ENCODE measurements at places on chromosomes 6 and 20.

DNA sequence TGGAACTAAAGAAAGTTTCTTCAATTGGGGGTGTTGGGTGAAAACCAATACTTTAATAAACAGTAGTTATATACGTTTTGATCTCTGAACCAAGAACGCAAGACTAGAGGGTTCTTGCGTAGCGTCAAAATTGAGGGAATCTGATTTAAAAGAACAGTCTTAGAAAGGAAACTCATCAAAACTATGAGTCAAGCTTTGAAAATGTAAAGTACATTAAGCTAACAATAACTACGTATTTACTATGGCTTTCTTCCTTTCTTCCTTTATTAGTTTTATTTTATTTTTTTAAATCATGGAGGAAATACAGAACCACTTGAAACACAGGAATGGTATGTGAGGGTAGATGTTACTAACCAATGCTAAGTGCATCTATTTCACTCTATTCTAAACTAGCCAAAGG is 287.0 kb upstream of the RSPO3 start:
- no peak for DNase-seq

DNA sequence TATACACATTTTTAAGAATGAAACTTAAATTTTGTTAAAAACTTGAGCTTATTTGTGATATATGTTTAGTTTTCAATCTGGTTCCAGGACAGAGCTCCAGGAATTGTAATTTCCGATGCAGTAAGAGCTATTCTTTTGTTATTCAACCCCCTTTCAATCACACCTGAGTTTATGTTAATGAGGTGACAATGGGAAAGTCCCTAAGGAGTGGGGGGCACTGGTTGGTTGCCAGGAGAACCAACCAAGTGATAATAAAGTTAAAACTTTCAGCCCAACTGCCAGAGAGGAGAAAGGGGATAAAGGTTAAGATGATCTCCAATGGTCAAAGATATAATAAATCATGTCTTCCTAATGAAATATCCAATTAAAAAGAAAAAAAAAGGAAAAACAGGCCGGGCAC is 19.8 kb downstream of the MDN1 start:
- no peak for DNase-seq

- no peak for DNase-seq
Observed at GRCh38 chr6:138241381-138241780, 23.1 kb upstream of the PBOV1 start.

- no peak for DNase-seq
Observed at GRCh38 chr20:56759741-56760278, 130.7 kb downstream of the TFAP2C start.

- DNase-seq: no peak
Observed at GRCh38 chr6:10578723-10579122, 57.6 kb downstream of the GCNT2 start.

DNA sequence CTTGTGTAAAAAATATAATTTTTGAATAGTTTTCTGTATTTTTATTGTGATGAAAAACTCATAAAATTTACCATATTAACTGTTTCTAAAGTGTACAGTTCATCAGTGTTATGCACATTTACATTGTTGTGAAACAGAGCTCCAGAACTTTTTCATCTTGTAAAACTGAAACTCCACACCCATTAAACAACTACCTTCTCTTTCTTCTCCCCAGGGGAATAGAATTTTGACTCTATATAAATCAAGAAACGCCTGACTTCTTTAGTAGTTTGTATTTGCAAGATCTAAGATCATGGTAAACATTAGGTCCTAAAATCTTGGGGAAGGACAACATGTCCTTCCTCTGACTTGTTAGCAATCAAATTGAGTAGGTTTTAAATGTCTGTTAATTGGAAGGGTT is 9.1 kb downstream of the ANKRD66 start:
- no peak for DNase-seq

GRCh38 chr6:96391776-96392360 is 129.7 kb upstream of the UFL1 start:
- no peak for DNase-seq

DNA sequence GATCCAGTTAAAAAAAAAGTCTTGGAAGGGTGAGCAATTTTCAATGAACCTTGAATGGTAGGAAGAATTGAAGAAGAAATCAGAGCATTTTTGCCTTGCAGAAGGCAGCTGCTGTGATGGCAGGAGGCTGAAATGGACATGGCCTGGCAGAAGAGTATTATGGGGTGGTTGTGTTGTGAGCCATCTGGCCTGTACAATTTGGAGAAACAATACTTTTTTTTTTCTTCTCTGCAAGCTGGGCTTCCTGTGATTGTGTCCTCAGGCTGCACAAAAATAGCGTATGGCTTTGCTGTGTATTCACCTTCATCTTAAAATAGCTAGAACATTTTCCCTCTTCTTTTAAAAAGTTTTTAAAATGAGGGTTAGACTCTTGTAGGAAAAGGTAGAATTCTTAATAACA is 21.4 kb downstream of the SYCP2L start:
- DNase-seq: no peak

DNA sequence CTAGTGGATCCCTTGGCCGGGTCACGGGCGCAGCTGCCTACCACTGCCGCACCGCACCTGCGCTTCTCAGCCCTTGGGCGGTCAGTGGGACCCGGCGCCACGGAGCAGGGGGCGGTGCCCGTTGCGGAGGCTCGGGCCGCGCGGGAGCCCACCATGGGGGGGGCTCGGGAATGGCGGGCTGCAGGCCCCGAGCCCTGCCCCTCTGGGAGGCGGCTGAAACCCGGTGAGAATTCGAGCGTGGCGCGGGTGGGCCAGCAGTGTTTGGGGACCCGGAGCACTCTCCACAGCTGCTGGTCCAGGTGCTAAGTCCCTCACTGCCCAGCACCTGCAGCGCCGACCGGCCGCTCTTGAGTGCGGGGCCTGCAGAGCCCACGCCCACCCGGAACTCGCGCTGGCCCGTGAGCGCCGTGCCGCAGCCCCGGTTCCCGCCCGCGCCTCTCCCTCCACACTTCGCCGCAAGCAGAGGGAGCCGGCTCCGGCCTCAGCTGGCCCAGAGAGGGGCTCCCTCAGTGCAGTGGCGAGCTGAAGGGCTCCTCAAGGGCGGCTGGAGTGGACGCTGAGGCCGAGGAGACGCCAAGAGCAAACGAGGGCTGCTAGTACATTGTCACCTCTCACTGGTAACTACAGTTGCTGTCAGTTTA is 120.5 kb upstream of the TMEM170B start:
- no peak for DNase-seq

DNA sequence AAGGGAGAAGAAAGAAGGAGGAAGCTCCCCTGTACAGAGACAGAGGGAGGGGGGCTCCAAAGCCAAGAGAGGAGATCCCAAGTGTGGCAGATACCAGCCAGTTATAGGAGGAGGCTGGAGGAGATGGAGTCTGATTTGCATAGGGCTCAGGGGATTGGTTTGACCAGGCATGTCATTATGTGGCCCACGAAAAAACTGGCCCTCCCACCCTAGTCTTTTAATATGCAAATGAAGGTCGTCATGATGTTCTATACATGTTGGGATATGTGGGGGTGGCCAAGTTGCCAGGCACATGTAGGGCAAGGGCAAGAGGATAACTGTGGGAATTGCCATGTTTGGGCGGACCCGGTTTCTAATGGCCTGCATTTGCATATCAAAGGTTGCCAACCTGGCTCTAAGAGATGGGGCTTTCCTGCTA is 17.6 kb upstream of the ZFP64 start:
- no peak for DNase-seq

- DNase-seq: no peak
Observed at GRCh38 chr6:150667977-150668716, 68.5 kb downstream of the PLEKHG1 start.

DNA sequence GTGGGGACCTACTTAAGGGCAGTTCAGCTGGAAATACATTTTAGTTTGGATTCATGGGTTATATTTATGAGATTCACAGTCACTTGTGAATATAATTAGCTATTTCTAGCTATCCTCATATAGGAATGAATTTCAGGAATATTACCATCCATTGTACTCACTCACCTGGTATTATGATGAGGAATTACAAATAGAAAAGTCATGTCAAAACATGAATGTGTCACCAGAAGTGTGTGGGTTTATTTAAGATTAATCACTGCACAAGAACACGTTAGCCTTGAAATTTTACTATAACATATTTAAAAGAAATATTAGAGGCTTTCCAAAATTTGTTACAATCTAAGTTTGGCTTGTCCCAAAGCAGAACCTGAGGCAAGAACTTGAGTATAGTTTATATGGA is 510.5 kb downstream of the PHF3 start:
- DNase-seq: no peak

- no peak for DNase-seq
Observed at GRCh38 chr6:38776515-38776914, 61.4 kb downstream of the DNAH8 start.

DNA sequence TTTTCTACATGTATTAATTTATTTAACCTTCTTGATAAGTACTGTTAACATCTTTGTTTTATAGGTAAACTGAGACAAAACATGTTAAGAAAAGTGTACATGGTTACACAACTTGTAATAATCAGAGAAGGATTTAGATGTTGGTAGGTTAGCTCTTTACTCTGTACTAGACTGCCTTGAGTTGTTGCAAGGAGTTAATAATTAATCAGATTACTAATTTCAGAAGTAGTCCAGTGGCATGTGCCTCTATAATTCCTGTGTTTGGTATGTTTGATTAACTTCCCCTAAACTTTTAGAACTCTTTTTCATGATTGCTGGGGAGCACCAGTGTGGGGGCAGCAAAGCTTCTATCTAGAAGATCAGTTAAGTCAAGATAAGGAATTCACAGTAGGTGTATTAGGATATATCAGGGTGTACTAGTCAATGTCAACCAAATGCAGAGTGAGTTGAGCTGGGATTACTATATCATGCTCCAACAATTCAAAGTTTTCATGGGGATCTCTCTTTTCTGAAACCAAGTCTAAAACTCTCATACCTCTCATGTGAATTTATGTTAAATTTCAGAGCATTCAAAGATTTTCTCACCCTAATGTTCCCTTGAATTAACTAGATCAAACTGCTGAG is 129.7 kb upstream of the AHI1 start:
- DNase-seq: no peak

DNA sequence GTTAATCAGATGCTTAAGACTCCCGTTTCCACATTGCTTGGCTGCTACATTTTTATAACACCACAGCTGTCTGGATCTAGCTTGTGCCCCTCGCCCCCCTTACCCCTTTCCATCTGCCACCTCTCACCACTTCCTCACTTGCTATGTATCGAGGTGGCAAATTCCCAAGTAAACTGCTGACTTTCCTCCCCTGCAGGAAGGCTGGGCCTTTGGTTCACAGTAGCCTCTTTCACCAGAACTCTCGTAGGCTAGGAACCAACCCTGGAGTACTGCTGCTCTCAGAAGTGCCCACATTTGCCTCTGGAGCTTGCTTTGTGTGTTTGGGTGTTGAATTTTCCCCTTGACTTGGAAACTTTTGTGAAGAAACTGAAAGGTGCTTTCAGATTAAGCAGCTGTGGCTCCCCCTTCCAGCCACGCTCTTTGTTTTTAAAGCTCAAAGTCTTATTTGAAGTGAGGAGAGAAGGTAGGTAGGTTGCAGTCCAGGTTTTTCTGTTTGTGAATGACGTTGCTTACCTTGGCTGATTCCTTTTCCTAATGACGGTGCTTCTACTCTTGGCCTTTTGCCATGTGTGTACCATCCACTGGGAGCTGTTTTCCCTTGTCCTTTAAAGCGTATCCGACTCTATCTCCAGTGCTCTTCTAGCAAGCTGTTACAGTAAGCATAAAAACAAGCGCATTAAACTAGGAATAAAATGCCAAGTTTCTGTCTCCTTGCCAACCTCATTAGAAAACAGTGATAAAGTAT is 90.4 kb downstream of the CARMIL1 start:
- no peak for DNase-seq

DNA sequence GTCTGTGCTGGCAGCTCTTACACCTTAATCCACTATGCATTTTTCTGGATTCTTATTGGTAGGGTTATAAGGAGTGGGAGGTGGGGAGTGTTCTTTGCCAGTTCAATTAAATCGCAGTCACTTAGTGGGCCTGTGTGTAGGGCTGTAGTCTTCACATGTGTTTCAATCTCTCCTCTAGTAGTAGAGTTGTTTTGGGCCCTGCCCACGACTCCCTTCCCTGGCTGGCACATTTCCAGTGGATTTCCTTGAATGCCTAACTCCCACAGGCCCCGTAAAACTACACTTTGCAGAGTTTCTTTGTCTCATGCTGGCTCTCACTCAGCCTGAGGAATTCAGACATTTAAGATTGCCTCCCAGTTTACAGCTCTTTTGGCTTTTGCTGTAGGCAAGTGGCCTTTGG is 414.0 kb upstream of the OPRM1 start:
- no peak for DNase-seq

DNA sequence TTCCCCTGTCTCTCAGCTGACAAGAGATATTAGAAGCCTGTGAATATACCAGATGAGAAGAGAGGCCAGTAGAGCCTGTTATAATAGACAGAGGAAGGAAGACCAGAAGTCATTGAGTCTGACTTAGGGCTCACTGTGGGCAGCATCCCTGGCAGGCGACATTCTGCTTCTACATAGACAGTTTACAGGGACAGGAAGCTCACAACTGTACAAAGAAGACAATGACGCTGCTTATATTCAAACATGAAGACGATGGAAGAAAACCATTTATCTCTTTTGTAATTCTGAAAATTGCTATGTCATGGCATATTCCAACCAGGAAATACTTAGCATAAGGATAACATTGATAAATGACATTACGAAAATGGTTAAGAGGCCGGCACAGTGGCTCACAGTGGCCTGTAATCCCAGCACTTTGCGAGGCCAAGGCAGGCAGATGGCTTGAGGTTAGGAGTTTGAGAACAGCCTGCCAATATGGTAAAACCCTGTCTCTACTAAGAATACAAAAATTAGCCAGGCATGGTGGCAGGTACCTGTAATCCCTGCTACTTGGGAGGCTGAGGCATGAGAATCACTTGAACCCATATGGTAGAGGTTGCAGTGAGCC is 170.9 kb downstream of the UBE3D start:
- no peak for DNase-seq

DNA sequence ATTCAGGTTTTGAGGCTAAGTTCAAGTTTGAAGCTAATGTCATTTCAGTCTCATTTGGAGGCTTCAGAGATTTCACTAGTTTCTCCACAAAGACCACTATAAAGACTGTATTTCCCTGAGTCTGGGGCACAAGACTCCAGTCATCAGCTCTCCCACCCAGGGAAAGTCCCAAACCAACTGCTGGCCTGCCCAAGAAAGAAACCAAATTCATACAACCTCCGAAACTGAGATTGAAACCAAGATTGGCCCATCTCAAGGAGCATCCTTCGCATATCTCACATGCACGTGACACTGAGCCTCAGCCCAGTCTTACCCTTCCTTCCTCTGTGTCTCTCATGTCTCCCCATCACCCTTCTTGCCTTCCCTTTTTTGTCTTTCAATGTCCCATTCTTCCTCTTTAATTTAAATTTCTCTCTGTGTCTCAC is 3.5 kb upstream of the LTA start:
- no peak for DNase-seq

- no peak for DNase-seq
Observed at GRCh38 chr6:142507065-142507464, 205.3 kb downstream of the ADGRG6 start.

GRCh38 chr6:46035242-46035641 is 19.6 kb upstream of the CLIC5 start:
- no peak for DNase-seq

- DNase-seq: no peak
Observed at GRCh38 chr6:43391440-43392031, 22.1 kb upstream of the ZNF318 start.

GRCh38 chr6:3882431-3882830 is 33.3 kb downstream of the FAM50B start:
- no peak for DNase-seq
